ENCODE measurements at places on chromosomes 12 and 14.

DNA sequence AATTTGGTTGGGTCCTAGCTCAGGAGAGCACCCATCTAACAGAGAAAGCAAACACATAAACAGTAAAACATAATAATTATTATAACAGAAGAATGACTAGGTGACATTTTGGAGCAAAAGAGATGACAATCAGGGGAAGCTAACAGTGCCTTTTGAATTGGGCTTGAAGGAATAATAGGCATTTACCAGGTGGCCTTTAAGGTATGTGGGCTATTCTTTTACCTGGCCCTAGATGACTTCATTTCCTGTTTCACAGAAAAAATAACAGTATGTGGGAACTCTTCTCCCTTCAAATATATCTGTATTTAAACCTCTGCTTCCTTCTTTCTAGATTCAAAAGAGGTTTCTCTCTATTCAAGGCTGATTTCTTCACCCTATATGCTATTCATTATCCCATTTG, 3.8 kb downstream of the IRAK4 start:
- DNase-seq = no peak

GRCh38 chr14:76775695-76776427, 14.6 kb downstream of the VASH1 start:
- DNase-seq = no peak

DNA sequence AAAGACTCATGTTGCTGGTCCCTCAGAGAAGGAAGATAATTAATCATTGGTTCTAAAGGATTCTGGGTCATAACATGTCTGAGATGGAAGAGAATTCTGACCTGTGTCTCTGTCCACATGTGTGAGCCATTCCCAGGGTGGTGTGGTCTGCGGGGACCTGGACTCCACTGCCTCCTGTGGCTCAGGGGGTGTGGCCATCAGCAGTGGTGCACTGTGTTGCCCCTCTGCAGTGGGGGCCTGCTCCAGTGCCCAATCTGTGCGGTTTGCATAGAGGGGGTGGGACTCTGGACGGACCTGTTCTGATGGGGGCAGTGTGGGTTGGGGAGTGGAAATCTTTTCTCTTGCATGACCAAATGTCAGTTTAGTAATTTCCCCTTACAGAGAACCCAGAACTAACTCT, 13.5 kb downstream of the KRT85 start:
- no peak for DNase-seq

- DNase-seq = no peak
Measured at GRCh38 chr14:62670526-62670925, 374.7 kb downstream of the KCNH5 start.

DNA sequence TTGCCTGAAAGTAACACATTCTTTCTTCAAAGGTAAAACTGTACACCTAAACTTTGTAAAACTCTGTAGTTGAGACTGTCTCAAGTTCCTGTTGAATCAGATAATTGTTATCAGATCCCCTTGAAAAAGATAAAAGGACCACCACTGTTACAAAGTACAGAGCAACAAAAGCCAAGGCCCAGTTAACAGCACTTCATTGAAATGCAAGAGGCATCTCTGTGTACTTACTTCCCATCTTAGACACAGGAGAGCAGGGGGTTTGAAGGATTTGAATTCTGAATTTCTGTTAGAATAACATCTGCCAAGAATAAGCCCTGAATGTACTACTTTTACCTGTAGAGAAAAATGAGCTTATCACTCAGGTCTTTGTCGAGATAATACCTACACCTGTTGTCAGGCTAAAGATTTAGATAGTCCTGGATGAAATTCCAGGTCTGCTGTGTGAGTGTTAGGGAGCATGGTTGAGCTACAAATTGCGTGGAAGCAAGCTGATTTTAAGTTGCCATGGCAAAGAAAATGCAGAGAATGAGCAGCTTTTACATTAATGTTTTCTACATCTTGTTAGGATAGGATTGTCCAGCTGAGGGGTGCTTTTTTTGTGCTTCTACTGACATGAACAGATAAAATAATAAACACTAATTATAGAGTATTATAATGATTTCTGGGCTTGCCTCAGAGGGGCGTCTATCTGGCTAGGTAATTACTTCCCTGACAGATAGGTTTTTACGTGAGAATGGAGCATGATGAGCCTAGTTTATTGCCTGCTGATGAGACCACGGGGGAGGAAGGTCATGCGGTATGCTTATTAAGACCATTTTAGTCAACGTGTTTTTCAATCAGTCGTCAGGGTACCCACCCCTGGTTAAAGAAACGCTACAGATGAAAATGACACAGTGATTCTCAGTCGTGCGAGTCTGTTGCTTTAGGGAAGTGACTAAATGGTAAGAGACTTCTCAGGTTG, 309.2 kb downstream of the PAWR start:
- no peak for DNase-seq

DNA sequence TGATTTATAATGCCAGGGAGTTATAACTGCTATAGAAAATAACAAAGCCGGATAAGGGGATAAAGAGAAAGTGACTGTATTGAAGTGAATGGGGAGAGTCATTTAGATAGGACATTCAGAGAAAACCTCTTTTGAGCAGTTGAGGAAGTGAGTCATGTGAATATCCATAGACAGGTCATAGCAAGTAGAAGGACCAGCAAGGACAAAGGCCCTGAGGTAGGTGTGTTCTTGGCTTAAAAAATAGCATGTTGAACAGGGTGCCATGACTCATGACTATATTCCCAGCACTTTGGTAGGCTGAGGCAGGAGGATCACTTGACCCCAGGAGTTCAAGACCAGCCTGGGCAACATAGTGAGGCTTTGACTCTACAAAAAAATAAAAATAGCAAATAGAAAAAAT, 51.5 kb upstream of the RAP1B start:
- DNase-seq = no peak

GRCh38 chr12:107320033-107320928, 226.9 kb upstream of the CRY1 start:
- DNase-seq = no peak

DNA sequence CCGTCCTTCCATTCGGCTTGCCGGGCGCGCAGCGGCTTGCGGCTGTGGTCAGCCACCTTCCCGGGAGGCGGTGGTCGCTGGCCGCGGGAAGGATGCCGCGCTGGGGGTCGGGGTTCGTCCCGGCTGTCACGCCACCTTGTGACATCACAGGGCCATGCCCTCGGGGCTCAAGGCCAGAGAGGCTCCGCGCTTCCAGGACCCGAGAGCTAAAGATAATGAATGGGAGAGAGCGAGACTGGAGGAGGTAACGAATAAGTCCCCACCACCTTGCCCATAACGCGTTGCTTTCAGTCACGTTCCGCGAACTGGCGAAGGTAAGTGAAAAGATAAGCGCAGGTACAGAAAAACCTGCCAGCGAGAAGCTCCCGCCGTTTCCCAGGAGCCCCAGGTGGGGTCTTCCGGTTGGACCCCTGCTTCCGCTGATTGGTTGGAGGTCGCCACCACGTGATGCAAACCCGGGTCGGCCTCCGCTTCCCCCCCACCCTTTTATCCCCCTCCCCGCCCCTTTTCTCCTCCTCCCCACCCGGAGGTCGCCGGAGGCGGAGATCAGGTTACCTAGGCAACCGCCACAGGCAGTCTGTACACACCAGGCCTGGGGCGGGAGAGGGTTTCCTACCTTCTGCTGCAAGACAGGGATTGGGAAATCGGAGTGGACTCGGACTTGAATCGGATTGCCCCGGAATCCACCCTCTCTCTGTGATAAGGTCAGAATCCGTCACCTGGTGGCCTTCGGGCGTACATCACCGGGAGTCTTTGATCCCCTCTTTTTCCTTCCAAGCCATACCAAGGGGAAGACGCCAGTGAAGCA, at the start of gene LRRC9:
TSS of gene LRRC9 (plus strand) at position 575 of the 808 bp plus-strand sequence.
- no peak for DNase-seq

All from erythroblast (primary cell).